ENCODE measurements at places on chromosomes 13 and 19.

- no peak for DNase-seq
Measured at GRCh38 chr19:36246006-36246481, 31.1 kb downstream of the ZNF146 start.

DNA sequence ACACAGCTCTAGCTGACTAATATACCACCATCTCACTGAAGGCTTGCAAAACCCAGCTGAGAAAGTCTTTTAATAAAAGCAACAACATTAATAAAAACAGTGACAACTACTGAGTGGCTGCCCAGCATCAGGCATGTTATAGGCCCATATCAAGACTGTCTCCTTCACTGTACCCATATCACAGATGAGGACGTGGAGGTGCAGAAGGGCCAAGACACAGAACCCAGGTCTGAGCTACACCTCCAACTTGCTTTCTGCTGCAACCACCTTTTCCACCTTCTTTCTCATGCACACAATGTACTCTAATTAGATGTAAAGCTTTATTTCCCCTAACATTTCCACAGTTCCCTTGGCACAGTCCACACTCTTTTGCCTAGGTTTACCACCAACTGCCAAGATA, 10.7 kb upstream of the MED26 start:
- DNase-seq = no peak

GRCh38 chr13:48783181-48783630, 129.5 kb downstream of the CYSLTR2 start:
- peak; percentile 19 for DNase-seq

DNA sequence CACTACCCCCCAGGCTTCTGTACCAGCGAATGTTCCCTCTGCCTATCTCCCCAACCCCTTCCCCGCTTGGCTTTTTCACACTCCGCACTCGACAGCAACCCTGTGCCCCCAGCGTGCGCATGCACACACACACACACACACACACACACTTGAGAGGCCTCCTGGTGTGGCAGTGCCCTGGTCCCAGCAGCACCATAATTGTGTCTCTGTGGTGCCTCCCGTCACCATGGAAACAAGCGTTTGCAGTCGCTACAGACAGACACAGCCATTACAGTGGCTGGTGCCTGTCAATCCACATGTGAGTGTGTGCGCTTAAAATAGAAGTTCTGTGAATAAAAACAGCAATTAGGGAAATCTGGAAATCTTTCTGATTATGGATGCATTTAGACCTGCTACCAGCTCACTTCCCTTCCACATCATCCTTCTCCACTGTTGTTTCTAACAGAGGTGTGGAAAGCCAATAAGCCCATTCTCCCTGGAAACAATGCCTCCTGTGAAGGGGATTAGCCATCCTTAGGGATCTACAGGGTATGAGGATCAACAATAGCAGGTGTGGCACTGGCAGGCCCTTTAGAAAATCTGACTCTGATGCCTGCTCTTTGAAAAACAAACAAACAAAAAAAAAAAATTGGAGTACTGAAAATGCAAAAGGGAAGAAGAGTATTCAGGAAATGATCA, 146.3 kb downstream of the DCLK1 start:
- DNase-seq = no peak

GRCh38 chr19:4541114-4541805, 1.4 kb upstream of the LRG1 start:
- DNase-seq = no peak

DNA sequence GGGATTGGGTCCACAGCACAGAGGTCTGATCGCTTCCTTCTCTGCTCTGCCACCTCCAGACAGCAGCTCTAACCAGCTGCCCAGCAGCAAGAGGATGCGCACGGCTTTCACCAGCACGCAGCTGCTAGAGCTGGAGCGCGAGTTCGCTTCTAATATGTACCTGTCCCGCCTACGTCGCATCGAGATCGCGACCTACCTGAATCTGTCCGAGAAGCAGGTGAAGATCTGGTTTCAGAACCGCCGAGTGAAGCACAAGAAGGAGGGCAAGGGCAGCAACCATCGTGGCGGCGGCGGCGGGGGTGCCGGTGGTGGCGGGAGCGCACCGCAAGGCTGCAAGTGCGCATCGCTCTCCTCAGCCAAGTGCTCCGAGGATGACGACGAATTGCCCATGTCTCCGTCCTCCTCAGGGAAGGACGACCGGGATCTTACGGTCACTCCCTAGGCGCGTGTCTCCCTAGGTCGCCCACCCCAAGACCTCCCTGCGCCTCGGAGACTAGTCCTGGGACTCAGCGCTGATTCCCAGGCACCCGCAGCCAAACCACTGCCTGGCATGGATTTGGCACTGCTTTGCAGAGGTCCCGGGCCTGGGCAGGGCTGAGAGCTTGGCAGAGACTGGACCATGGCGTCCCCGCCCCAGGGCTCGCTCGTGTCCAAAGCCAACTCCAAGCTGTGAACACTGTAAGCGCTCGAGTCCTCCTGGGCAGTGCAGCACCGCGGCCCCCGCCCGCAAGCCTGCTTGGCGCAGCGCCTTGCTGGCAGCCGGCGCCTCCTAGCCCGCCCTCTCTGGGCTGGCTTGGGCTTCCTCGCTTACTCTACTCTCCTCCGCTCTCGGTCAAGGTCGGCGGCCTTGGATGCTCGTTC, 1.5 kb downstream of the GSX1 start:
- no peak for DNase-seq

DNA sequence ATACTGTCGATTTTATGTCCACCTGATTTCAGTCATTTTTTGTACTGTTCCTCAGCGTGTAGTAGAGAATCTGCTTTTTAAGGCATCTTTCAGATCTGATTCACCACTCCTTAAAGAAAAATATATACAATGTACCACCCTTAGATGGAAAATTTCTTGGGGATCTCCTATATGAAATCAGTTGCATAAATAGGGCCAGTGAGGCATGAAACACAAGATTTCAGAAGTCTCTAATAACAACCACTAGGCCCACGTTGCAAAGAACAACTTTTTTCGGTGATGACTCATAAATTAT, 1.4 kb downstream of the USP12 start:
- DNase-seq = peak; percentile 19

GRCh38 chr19:13833330-13834243, 38.3 kb downstream of the ZSWIM4 start:
- peak; percentile 90 for DNase-seq

DNA sequence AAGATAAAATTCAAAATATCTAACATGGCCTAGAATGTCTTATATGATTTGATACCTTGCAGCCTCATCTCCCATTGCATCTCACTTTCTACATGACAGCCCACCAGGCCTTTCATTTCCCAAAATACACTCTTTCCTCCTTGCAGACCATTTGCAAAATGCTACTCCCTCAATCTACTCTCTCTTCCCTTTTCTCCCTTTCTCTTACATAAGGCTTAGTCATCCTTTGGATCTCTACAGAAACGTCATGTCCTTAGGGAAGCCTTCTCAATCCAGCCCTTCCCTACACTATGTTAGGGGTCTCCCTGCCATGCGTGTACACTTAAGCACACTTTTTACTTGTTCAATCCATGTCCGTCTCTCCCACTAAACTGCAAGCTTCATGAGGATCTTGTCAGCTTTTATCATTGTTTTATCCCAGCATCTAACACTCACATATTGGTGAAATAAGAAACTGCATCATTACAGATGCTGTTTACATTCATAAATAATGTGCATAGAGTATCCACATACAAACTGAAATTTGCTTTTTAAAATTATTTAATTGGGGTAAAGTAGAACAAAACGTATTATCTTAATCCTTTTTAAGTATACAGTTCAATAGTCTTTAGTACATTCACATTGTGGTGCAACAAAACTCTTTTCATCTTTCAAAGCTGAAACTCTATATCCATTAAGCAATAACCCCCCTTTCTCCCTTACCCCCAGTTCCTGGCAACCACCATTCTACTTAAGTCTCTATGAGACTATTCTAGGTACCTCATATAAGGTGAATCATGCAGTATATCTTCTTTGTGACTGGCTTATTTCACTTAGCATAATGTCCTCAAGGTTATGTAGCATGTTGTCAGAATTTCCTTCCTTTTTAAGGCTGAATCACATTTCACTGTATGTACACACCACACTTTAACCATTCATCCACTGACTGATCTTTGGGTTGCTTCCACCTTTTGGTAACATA, 11.5 kb upstream of the WBP4 start:
- no peak for DNase-seq

DNA sequence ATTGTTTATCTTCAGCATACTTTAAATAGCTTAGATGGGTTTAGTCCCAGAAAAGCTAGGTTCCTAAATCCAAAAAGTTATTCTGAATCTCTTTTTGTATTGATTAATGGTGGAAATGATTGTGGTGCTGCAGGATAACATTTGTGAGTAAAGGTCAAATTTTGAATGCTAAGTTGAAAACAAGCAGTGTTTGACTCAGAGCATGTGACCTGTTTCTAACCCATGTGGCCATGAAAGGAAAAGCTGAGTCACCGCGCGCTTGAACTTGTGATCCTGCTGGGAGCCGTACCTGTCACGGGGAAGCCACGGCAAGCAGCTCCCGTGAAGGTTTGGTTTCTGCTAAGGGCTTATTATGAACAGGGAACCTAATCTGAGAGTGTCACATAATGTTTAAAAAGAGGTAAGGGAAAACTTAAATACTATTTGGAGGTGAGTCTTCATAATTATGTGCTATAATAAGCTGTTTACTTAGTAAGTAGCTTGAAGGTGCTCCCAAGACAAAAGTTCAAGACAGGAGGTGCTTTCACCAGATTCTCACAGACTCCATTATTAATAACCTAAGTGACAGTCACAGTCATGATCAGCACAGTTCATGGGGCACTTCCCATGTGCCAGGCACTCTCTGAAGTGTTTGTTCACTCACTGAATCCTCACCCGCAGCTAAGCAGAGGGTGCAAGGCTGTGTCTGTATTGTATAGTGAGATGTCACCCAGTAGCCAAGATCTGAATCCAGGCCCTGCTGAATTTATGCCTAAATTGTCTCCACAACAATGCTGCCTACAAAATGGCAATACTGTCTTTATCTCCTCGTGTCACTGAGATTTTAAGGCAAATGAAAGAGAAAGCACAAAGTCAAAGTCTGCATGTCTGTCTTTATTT, 286.5 kb downstream of the MYO16 start:
- DNase-seq = peak; percentile 91

- no peak for DNase-seq
Measured at GRCh38 chr13:54573186-54573585, 1544.6 kb downstream of the OLFM4 start.

DNA sequence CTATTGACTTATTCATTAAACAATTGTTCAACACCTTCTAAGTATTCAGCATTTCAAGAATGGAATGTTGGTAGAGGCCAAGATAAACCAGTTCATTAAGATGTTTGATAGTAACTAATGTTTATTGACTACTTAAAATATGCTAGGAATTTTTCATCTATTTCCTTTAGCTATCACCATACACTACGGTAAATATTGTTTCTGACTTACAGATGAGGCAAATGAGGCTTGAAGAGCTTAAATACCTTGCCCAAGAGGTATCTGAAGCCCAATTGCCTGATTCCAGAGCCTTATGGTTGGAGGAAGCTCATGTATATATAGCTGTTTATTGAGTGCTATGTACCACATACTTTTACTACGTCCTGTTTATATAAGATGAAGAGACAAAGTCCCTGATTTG, 286.2 kb downstream of the NDFIP2 start:
- no peak for DNase-seq

- peak; percentile 1 for DNase-seq
Measured at GRCh38 chr13:84029396-84029795, 147.1 kb upstream of the SLITRK1 start.

DNA sequence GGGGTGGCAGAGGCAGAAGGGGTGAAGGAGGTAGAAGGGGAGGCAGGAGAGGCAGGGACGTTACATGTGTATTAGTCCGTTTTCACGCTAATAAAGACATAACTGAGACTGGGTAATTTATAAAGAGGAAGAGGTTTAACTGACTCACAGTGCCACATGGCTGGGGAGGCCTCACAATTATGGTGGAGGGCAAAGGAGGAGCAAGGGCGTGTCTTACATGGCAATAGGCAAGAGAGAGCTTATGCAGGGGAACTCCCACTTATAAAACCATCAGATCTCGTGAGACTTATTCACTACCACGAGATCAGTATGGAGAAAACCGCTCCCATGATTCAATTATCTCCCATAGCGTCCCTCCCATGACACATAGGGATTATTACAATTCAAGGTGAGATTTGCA, 19.0 kb upstream of the ACOD1 start:
- no peak for DNase-seq

DNA sequence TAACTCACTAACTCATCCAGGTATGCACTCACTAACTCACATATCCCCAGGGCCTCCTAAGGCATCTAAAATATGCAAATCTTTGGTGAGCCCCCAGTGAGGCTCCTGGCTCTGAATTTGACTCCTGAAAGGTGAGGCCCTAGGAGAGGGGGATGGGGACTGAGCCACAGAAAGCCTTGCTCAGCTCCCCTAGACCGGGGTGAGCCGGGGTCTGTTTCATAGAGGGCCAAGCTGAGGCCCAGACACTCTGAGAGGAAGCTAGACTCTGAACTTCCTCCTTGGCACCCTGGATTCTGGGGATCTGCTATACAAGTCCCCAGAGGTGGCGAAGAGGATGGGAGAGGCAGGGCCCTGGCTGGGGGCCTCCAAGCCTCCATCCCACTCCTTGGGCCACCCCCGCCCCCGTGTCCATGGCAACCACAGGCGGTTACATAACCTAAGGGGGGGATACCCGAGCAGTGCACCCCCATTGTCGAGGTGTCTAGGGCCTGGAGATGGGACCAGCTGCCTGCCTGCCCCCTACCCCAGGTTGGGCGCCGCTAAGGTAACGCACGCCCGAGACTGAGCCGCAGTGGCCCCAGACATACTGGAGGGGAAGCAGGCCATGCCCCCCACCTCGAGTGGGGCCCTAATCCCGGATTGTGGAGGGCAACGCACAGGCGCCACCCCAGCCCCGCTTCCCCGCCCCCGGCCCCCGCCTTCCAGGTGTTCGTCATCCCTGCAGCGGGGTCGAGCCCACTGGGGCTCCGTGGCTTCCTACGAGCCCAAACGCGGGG, 646 bp downstream of the ABHD8 start:
- no peak for DNase-seq

DNA sequence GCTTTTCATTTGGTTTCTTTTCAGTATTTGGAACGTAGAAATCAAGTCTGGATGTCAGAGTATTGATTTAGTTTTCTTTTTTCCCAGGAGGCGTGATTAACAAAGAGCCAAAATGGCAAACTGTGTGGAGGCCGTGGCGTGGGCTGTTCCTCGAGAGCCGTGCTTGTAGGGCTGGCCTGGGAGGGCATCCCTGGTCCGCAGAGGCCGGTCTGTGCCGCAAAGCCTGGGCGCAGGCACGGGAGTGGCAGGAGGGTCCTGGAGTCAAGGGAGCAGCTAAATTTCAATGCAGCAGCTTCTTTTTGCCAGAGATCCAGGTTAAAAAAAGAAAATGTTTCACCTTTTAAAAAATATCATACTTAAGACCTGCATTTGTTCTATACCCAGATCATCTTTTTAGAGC, 13.1 kb upstream of the MCF2L start:
- no peak for DNase-seq
